ENCODE measurements at places on chromosomes 1 and 21.
A peak's percentile ranks its signal among the peaks of the same experiment; 100 is the strongest.

- DNase-seq, result no peak
Observed at GRCh38 chr1:59666106-59666505, 148.6 kb upstream of the HOOK1 start.

DNA sequence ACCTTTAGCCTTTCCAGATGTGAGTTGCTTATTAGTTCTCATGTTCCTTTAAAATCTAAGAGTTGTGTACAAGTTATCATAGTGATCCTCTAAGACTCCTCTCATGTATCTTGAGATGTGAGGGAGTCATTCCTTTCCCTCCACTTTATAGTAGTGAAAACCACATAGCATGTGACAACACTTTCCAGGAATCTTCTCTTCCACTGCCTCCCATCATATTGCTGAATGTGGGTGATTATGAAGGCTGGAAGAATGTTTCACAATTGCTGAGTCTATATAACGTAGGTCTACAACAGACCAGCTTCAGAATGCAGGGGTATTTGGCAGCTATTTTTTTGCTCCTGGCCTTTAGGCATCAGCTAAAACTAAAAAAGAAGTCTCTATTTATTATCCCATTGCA lies 44.7 kb upstream of the LRRC7 start:
- DNase-seq, result no peak

GRCh38 chr1:161884475-161884874 lies 118.4 kb downstream of the ATF6 start:
- DNase-seq, result no peak

- DNase-seq, result no peak
Observed at GRCh38 chr1:72442262-72442661, 159.9 kb upstream of the NEGR1 start.

- DNase-seq, result no peak
Observed at GRCh38 chr1:4701276-4701675, 46.9 kb downstream of the AJAP1 start.

GRCh38 chr1:230212405-230212936 lies 145.4 kb downstream of the GALNT2 start:
- DNase-seq, result no peak

- no peak for DNase-seq
Observed at GRCh38 chr1:118921994-118922393, 66.1 kb downstream of the TBX15 start.

DNA sequence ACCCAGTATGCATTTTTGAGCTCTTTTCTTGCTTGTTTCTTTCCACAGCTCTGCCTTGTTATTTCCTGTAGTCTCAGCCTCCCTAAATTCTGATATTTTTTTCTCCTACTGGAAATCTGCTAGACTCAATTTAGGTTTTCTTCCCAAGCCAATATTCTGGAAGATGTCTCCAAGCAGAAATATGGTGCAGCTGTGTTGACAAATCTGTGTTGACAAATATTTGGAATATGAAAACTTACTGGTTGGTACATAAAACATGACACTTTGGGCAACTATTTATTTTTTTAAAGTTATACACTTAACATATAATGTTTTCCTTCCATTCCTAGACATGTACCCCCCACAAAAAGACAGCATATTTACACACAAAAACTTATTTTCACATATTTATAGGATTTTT lies 1048.4 kb downstream of the NCAM2 start:
- no peak for DNase-seq

GRCh38 chr21:28282833-28283232 lies 709.8 kb downstream of the LTN1 start:
- no peak for DNase-seq

DNA sequence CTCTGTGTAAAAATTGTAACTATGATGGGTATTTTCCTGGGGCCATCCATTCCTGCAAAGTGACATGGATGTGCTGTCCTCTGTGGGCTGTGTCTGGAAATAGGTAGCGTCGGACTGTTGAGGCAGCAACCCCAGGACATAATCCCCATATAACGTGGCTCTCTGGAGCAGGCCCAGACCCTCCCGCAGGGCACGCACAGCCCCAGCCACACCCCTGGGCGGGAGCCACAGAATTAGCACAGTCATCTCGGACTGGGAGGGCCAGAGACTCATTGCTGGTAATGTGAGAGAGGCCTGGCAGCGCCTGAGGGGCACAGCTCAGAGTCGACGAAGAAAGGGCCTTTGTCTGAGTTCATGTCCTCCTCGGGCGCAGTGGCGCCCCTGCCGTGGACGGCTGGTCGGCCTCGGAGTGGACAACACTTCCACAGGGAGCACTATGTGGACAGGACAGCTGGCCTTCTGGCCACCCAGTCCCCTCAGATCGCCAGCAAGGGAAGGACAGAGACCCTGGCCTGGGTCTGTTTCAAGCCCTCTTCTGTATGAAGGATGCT lies 20.1 kb downstream of the SIM2 start:
- DNase-seq, result no peak

DNA sequence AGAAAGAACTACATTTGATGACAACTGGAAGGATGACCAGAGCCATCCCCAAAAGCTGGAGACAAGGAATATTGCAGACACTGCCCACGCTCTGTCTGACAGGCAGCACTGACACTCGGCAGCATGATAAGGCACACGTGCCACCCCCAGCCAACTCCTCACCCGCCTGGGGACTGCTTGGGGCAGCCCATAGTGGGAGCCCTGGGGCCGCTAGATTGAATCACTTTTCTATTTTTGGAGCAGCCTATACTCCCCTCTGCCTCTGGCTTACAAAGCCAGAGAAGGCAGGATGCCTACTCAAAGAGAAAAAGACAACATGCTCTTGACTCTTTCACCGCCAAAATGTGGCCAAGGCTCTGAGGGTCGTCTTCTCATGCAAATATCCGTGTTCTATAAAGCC lies 1.3 kb downstream of the SMG5 start:
- peak; percentile 65 for DNase-seq

- DNase-seq, result no peak
Observed at GRCh38 chr1:94801919-94802546, 18.1 kb upstream of the SLC44A3 start.

DNA sequence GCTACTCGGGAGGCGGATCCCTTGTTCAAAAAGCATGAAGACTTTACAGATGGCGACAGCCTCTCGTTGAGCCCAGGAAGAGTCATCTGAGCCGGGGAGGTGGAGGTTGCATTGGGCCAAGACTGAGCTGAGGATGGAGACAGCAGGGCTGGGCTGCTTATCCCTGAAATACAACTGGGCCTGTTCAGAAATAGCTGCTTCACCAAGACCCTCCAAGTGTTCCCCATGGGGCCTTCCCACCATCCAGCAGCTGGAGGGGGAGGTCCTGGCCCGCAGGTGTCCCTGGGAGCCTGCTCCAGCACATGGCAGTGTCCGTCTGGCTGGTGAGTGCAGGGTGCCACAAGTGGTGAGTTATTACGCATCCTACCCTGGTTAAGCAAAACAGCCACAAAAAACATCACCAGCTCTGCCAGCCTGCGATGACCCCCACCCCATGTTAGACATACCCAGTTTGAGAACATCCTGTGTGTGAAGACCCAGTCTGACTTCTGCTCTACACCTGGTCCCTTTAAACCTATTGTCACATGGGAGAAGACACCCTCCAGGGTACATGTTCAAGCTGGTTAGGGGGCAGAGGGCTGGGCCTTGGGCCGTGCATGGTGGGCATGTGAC lies 93.1 kb upstream of the TMPRSS2 start:
- DNase-seq, result no peak

- DNase-seq, result no peak
Observed at GRCh38 chr1:156226782-156227181, 14.0 kb downstream of the PMF1 start.

GRCh38 chr1:166330096-166330495 lies 163.3 kb upstream of the FAM78B start:
- DNase-seq, result no peak

DNA sequence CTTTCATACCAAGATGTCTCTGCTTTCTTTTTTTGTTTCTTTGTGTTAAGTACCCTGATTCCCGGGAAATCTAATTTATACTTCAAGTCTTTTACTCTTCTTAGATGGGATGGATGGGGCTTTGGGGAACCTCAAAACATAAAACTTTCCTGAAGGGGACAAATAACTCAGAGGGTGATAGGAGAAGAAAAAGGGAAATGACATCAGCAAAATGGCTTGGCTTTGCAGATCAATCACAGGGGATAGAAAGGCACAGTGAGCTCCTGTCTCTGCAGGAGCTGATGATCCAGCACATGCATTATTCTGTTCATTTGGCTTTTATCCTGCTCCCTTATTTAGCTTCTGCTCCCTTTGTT lies 1.4 kb upstream of the CA14 start:
- DNase-seq, result no peak

GRCh38 chr1:23915466-23915865 lies 2.3 kb upstream of the CNR2 start:
- DNase-seq, result no peak

DNA sequence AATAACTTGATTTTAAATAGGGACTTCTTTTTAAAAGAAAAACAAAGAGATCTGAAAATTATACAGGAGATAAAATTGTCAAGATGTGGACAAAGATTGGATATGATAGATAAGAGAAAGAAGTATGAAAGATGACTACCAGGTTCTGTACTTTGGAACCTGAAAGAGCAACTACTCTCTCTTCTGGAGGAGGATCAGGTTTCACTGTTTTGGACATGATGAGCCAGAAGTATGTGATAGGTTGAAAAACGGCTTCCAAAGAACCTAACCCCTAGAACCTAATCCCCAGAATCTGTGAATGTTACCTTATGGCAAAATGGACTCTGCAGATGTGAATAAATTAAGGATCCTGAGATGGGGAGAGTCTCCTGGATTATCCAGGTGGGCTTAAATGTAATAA lies 26.2 kb downstream of the RSBN1 start:
- DNase-seq, result no peak

GRCh38 chr1:1538334-1538733 lies 2.1 kb downstream of the TMEM240 start:
- no peak for DNase-seq

- DNase-seq, result peak; percentile 86
Observed at GRCh38 chr1:91404151-91405012, at the start of gene HFM1. Gene HFM1, minus strand, starts transcription at chr1:91404837. Its CDS starts 3,755 bp downstream, at chr1:91401082.

- no peak for DNase-seq
Observed at GRCh38 chr1:224459966-224460365, 25.4 kb upstream of the WDR26 start.

DNA sequence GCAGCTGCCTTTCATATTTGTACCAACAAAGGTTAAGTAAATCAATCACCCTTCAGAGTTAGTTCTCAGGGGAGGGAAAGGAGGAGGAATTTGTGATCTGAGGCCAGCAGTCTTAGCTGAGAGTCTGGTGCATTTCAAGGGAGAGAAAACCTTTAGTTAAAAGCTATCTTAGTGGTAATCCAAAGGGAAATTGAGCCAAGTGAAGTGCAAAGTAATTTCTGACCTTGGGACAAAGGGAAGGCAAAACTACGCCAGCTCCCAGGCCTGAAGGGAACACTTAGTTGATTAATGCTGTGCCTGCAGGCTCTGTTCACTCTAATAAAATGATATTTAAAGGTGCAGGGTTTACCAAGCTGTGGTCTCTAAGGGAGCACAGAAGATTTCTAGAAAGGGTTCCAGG lies 23.1 kb upstream of the FMOD start:
- DNase-seq, result no peak

DNA sequence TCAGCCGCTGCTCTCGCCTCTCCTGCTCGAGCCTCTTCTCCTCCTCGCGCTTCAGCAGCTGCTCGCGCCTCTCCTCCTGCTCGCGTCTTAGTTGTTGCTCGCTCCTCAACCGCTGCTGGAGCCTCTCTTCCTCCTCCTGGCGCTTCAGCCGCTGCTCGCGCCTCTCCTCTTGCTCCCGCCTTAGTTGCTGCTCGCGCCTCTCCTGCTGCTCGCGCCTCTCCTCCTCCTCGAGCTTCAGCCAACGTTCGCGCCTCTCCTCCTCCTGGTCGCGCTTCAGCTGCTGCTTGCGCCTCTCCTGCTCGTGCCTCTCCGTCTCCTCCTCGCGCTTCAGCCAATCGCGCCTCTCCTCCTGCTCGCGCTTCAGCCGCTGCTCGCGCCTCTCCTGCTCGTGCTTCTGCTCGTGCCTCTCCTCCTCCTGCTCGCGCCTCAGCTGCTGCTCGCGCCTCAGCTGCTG lies 3.7 kb downstream of the TCHH start:
- DNase-seq, result no peak

- peak; percentile 15 for DNase-seq
Observed at GRCh38 chr1:211830055-211830327, 572 bp downstream of the LPGAT1 start.

- no peak for DNase-seq
Observed at GRCh38 chr1:151106894-151107293, 36.3 kb downstream of the GABPB2 start.

GRCh38 chr1:223244366-223245103 lies 101.5 kb upstream of the TLR5 start:
- no peak for DNase-seq

GRCh38 chr1:47257224-47257623 lies 25.2 kb upstream of the TAL1 start:
- DNase-seq, result no peak

- no peak for DNase-seq
Observed at GRCh38 chr1:59498640-59499039, 201.7 kb downstream of the FGGY start.

DNA sequence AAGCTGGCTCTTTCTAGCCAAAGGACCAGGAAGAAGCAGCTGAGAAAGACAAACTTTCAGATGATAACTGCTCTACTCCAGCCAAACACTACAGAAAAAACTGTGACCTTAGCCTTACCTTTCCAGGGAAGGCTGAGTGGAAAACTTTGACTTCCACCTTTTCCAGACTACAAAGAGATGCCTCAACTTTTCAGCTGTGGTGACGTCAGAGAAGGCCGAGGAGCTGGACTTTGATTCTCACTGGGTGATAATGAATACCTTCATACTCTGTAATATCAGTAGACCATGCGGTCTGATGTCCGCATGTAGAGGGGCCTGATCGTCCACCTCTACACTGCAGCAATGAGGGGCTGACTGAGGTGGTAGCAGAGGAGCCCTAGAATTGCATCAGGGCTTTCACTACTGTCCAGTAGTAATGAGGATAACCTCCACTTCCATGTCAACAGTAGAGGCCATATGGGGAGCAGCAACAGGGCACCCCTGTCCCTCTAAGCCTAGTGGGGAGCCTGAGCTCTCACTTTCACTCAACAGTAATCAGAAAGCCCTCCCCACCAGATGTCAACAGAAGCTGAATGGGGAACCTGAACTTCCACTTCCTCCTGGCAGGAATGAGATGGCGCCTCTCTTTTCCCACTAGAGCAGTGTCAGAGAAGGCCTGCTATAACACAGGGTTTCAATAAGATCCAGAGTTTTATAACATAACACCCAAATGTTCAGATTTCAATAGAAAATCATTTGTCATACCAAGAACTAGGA lies 28.4 kb upstream of the PADI1 start:
- no peak for DNase-seq

DNA sequence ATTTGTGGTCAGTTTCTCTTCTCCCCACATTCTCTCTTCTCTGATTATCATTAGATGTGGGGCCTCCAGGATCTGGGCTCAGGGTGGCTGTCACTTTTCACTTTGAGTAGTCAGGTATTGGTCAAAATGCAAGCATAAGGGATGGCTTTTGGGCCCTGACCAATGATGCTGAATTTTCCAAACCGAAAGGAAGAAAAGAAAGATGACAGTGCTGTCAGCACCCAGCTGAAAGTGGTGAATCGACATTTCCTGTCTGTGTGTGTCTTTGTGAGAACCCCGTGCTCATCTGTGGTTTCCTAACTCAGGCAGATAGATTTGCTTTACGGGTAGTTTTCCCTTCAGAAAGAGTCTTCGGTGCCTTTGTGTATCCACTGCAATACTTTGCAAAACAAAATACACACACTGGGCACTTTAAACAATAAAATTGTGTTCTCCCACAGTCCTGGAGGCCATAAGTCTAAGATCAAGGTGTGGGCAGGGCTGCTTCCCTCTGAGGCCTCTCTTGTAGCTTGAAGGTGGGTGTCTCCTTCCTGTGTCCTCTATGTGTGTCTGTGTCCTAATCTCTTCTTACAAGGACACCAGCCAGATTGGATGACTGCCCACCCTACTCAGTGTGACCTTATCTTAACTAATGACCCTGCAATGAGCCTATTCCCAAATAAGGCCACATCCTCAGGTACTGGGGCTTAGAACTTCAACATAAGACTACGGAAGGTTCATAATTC lies 274.8 kb upstream of the AJAP1 start:
- no peak for DNase-seq

Measured in left ventricle myocardium inferior (tissue), 1 donor.